Heart right ventricle (tissue), 16 donors: ENCODE measurements at places on chromosomes 16 and 17. TPM values are rescaled to one million over a fixed set of nuclear protein-coding genes. Genes with fewer than 3 reads are reported as not detected.

DNA sequence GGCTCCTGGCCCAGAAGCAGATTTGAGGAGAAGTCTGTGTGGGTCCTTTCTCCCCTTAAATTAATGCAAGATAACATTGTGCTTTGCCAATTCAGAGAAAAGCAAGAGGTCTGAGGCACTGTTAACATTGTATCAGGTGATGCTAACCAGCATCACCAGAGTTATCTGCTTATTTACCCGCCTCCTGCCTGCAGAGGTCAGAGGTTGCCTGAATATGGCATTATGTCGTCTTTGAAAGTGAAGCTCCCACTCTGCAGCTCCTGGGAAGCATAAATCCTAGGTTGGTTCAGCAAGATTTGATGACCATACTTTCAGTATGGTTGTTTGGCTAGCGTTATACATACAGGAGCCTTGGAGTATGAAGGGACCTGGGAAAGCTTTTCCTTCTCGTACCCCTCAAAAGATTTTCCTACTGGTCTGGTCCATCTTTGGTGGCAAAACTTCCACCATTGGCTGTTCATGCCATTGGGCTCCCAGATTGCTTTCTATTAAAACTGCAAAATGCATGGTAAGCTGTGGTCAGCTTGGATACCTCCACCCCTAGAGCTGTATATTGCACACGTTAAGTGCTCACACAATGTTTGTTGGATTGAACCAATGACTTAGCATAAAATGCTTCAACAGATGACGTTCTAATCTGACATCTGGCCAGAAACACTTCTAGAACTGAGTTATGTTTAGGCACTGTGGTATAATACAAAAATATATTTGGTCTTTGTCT is 24.1 kb downstream of the CHD9 start:
- DNase-seq: no peak
- peaks cover 71% of the 10 kb centered on the region for H3K4me1 ChIP-seq
- H3K27me3 ChIP-seq: no peaks in the 10 kb centered on the region

DNA sequence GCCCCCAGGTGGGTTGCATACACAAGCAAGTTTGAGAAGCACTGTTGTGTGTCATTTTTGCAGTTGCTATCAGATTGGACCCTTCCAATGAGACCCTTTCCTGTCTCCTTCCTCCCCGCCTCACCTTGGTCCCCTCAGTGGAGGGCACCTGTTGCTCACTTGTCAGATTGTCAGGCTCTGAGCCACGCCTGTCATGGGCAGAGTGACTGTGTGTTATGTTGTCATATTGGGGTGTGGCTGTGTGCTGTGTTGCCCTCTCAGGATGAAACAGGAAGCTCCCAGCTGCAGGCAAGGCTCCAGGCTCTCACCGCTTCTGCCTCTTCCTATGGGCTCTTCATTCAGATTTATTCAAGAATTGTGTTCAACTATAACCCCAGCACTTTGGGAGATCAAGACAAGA is 302.9 kb downstream of the CPPED1 start:
- H3K4me1 ChIP-seq: no peaks in the 10 kb centered on the region
- H3K36me3 ChIP-seq: no peaks in the 10 kb centered on the region
- H3K27ac ChIP-seq: no peak overlapping the region
- DNase-seq: peak; percentile 22
- H3K4me3 ChIP-seq: no peak overlapping the region

DNA sequence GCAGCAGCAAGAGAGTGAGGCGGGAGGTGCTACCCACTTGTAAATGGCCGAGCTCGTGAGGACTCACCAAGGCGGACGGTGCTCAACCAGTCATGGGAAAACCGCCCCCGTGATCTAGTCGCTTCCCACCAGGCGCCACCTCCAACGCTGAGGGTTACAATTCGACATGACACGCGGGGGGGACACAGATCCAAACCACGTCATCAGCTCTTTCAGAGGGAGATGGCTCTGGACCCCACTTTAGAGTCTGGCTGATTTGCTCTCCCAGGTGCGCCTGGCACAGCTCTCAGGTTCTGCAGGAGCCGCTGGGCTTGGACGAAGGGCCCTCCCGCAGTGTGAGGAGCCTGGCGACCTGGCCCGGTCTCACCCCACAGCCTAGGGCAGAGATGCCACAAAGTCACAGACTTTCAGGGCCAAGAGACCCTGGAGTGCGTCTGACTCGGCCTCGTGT is 21.1 kb upstream of the DOC2B start:
- H3K36me3 ChIP-seq: no peaks in the 10 kb centered on the region
- no peak for DNase-seq

DNA sequence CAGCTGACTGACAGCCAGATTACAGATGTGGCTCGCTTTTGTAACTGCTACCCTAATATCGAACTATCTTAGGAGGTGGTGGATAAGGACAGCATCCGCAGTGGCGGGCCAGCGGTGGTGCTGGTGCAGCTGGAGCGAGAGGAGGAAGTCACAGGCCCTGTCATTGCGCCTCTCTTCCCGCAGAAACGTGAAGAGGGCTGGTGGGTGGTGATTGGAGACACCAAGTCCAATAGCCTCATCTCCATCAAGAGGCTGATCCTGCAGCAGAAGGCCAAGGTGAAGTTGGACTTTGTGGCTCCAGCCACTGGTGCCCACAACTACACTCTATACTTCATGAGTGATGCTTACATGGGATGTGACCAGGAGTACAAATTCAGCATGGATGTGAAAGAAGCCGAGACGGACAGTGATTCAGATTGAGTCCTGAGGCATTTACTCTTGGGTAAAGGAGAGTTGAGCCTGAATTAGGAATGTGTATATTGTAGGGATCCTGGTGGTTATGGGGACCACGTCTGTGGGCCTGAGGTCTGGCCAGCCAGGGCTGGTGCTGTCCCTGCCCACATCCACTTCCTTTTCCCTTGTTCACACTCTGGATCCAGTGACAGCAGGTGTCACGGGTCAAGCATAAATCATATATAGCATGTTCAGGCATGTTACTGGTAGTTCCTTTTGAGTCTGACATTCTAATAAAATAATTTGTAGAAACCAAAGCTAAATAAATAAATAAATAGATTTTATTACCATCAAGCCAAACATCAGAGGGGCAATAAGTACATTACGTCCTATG is 89.0 kb upstream of the SMURF2 start:
- no peak overlapping the region for H3K27ac ChIP-seq
- DNase-seq: no peak
- peaks cover 65% of the 10 kb centered on the region for H3K36me3 ChIP-seq
- no peaks in the 10 kb centered on the region for H3K27me3 ChIP-seq

DNA sequence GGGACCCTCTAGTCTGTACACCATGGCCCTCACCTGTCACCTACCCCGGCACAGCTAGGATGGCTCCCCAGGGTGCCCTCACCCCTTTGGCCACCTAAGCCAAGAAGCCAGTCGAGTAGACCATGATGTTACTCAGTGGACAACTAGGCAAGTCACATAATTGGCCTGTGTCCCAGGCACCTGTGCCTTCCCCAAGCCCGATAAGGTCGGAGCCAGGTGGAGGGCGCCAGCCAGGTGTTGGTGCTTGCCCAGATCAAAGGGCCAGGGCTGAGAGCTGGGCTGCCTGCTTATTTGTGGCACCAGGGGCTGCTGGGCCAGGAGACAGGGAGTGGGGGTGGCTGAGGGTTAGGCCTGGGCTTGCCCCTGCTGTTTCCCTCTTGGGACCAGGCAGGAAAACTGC is 16.8 kb downstream of the SPNS2 start:
- H3K27me3 ChIP-seq: no peaks in the 10 kb centered on the region
- H3K27ac ChIP-seq: no peak overlapping the region
- peaks cover 27% of the 10 kb centered on the region for H3K4me1 ChIP-seq
- no peak overlapping the region for H3K4me3 ChIP-seq

DNA sequence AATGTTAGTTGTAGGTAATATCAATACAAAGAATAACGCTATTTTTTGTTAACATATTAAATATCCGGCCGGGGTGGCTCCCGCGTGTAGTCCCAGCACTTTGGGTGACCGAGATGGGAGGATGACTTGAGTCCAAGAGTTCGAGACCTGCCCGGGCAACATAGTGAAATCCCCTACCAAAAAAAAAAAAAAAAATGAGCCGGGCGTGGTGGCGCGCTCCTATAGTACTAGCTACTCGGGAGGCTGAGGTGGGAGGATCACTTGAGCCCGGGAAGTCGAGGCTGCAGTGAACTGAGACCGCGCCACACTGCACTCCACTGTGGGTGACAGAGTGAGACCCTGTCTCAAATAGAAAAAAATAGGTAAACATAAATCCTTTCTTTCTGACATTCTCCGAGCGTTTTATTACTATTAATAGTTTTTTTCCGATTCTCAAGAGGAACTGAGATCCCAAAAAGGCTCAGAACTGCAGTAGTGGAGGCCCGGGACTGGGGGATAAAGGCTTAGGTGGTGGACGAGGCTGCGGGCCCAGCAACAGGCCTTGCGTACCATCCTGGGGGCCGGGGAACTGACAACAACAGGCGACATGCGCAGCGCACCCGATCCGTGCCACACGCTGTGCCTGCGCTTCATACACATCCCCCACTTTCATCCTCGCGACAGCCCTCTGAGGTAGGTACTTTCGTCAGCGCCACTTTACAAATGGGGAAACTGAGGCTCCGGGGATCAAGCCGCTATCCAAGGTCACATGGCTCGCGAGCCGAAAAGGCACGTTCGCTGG is 919 bp downstream of the N4BP1 start:
- peak overlapping the region; percentile 85 for H3K27ac ChIP-seq
- peak overlapping the region; percentile 99 for H3K4me3 ChIP-seq
- DNase-seq: peak; percentile 32

DNA sequence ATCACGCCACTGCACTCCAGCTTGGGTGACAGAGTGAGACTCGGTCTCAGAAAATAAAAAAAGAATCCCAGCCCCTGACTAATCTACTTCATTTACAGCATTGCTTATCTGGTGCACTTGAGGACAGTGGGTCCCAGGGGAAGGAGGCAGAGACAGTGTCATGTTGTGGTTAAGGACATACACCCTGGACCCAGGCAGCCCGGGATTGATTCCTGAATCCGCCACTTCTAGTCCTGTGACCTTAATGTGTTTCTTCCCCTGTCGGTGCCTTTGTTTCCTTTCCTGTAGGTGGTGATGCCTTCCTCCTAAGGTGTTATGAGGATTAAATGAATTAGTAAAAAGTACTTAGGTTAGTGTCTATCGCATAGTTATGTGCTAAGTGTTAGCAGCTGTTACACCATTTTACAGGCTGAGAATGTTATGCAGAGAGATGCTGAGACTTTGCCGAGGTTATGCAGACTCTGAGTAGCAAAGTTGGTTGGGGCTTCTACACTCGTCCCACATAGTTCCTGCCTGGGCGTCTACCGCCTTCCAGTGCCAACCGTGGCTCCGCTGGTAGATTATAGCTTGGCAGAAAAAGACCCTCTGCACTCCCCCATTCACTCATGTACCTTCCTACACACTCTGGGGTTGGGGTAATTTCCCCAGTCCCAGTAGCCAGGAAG is 74.8 kb downstream of the RAB11FIP4 start:
- no peaks in the 10 kb centered on the region for H3K27me3 ChIP-seq
- H3K4me1 ChIP-seq: peaks cover 17% of the 10 kb centered on the region
- H3K36me3 ChIP-seq: no peaks in the 10 kb centered on the region
- H3K4me3 ChIP-seq: no peak overlapping the region

DNA sequence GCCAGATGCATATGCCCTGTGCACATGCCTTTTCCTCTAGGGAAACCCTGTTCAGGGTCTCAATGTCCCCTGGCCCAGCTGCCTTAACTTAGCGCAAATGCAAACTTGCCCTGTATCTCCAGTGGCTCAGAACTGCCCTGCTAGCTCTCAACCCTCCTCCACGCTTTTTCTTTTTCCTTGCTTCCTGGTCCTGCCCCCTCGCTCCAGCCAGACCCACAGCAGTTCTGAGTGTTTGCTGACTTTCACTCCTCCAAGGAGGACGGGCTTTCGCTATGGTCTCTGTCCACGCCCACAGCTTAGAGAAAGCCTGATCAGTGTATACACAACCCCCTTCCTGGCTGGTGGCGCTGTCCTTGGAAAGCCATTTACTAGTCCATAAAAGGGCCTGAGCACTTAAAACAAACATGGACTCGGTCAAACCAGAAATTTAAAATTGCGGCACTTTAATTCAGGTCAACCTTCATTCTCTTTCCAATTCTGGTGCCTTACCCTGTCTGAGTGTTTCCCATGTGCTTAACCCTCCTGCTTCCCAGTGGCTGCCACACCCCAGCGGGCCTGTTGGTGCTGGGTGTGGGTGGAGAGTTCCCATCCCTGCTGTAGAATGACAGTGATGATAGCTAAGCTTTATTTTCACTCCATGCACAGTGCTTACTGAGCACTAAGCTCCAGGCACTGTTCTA is 15.6 kb upstream of the TMEM98 start:
- no peaks in the 10 kb centered on the region for H3K36me3 ChIP-seq
- no peak overlapping the region for H3K27ac ChIP-seq
- H3K27me3 ChIP-seq: no peaks in the 10 kb centered on the region
- DNase-seq: peak; percentile 51

DNA sequence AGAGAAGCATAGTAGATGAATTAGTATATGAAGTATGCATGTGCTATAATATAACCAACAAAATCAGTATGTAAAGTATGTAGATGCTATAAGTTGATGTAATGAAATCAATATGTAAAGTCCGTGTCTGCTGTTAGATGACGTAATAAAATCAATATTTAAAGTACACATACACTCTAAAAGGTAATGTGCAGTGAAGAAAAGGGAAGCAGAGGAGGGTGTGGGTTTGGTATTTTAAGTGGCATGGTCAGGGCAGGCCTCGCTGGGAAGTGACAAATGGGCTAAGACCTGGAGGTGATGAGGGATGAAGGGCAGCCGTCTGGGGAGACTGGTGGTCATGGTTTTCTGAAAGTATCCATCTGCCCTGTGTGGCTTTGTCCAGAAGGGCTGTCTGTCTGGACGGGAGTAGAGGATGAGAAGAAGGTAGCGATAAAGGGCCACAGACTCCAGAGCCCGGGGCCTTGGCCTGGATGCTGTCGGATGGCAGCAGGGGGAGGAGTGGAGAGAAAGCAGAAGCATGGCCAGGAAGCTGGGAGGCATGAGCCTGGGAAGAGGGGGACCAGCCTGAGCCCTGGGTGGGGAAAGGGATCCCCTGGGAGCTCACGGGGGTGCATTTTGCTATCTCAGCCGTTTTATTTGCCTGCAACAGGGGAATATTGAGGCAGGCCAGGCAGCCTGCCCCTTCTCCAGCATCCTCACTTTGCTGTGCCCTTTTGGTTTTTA is 121.6 kb downstream of the NTN1 start:
- no peaks in the 10 kb centered on the region for H3K27me3 ChIP-seq
- no peak for DNase-seq
- no peak overlapping the region for H3K27ac ChIP-seq
- H3K4me3 ChIP-seq: no peak overlapping the region

GRCh38 chr16:87412371-87412995 is 20.3 kb downstream of the MAP1LC3B start:
- no peak overlapping the region for H3K4me3 ChIP-seq
- H3K4me1 ChIP-seq: peaks cover 10% of the 10 kb centered on the region
- H3K36me3 ChIP-seq: peaks cover 42% of the 10 kb centered on the region
- no peak for DNase-seq
- H3K27me3 ChIP-seq: no peaks in the 10 kb centered on the region

Gene SCN4A
- 2.9 TPM for polyA plus RNA-seq

Gene ASGR1
- polyA plus RNA-seq: 0.59 TPM

Gene INCA1
- polyA plus RNA-seq: 7.8 TPM

Gene FAM171A2
- polyA plus RNA-seq: 0.29 TPM

Gene MFAP4
- polyA plus RNA-seq: 44.7 TPM

Gene GUCY2D
- polyA plus RNA-seq: not detected
